ENCODE measurements at places on chromosomes 2 and 18.

GRCh38 chr18:12029786-12030584 is 48.7 kb downstream of the IMPA2 start:
- DNase-seq, result no peak

DNA sequence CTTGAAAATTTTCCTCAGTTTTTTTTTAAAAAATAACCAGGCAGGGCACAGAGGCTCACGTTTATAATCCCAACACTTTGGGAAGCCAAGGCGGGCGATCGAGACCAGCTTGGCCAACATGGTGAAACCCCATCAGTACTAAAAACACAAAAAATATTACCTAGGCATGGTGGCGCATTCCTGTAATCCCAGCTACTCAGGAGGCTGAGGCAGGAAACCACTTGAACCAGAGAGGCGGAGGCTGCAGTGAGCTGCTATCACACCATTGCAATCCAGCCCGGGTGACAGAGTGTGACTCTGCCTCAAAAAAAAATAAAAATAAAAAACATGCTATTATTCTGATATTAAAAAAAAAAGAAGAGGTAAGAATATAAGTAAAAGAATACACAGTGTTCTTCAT is 191.0 kb downstream of the ZEB2 start:
- DNase-seq, result no peak

DNA sequence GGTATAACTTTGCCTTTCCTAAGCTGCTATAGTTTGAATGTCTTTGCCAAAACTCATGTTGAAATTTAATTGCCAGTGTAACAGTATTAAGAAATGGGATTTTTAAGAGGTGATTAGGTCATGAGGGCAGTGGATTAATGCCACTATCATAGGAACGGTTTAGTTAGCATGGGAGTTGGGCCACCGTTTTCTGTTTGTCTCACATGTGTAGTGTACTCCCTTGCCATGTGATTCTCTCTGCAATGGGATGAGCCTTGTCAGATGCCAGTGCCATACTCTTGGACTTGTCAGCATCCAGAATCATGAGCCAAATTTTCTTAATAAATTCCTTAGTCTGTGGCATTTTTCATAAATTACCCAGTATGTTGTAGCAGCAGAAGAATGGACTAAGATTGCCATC is 388.9 kb upstream of the RGPD4 start:
- no peak for DNase-seq

DNA sequence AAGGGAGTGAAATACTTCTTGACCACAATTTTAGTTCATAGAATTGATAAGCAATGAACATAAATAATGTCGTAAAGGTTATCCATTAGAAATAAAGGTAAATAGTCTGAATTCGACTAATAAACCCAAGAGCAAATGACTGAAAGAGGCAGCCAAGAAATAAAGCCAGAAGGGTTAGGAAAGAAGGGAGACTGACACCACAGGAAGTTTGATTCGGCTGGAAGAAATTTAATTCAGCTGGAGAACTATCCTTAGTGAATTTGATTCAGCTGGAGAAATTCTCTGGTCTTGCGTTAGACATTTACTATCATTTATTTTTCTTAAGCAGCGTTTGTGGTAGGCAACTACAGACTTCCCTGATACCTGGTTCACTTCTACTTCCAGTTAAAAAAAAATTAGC is 429.6 kb downstream of the PID1 start:
- DNase-seq, result no peak

GRCh38 chr18:48345596-48345995 is 63.6 kb downstream of the ZBTB7C start:
- no peak for DNase-seq

GRCh38 chr2:181553244-181553643 is 96.1 kb downstream of the ITGA4 start:
- no peak for DNase-seq

GRCh38 chr2:113233593-113234550 is 44.8 kb downstream of the PAX8 start:
- DNase-seq, result no peak

GRCh38 chr2:196372276-196372809 is 201.0 kb upstream of the STK17B start:
- DNase-seq, result no peak

- peak; percentile 47 for DNase-seq
These were observed 7.5 kb upstream of the SP9 start for GRCh38 chr2:174327021-174327840.

GRCh38 chr2:138454761-138455160 is 46.8 kb upstream of the SPOPL start:
- DNase-seq, result no peak

DNA sequence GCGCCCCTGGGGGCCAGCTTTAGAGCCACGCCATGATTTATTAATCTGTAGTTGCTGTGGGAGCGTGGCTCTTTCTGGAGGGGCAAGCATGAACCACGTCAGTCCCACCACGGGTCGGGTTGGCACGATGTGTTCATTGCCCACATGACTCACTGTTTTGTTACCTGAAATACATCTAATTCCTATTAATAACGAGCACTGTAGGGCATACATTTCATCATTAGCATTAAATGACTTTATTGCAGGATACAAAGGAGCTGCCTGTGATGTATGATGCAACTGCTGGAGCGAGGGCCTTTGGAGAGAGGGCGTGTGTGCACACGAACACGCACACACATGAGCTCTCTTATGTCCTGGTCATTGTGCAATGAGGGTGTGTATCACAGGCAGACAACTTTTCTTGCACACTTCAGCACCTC is 127.0 kb downstream of the INHBB start:
- DNase-seq, result no peak

DNA sequence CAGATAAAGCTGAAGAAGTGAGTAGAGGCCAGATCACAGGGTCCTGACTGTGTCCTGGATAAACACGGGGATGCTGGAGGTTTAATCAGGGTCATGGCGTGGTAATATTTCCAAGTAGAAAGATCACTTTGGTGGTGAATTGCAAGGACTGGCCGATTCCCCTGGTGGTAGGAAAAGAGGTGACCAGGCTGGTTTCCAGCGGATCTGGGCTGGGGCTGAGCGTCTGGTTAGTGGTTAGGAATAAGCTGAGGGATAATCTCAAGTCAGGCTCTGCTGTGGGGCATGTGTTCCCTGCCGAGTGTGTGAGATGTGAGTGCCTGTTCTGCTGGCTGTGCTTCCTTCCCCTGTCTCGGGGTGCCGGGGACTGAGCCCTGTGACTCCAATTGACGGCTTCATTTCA is 484.0 kb downstream of the TSN start:
- no peak for DNase-seq

DNA sequence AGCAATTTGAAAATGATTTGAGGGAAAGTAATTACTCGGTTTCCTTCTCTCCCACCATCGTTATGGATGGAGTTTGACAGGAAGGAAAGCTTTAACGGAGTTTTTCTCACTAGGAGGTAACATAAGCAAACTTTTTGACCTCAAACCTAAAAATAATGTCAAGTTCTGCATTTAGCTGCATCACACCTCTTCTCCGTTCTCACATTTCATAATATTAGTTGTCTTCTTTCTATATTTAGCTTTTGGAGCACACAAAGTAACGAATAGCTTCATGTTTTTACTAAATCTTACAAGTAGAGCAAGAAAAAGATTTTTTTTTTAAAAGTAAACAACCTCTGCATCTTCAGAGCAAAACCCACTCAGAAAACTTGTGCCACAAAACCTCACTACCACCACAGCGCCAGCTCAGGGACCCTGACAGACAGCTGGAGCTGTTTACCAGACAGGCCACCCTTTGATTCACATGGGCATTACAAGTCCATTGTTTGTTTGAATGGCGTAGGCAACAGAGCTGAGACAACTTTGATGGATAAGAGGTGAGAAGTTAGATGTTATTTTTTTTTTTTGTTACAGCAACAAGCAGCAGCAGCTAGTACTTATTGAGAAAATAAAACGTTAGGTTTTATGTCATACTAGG is 21.9 kb upstream of the ICOS start:
- no peak for DNase-seq

DNA sequence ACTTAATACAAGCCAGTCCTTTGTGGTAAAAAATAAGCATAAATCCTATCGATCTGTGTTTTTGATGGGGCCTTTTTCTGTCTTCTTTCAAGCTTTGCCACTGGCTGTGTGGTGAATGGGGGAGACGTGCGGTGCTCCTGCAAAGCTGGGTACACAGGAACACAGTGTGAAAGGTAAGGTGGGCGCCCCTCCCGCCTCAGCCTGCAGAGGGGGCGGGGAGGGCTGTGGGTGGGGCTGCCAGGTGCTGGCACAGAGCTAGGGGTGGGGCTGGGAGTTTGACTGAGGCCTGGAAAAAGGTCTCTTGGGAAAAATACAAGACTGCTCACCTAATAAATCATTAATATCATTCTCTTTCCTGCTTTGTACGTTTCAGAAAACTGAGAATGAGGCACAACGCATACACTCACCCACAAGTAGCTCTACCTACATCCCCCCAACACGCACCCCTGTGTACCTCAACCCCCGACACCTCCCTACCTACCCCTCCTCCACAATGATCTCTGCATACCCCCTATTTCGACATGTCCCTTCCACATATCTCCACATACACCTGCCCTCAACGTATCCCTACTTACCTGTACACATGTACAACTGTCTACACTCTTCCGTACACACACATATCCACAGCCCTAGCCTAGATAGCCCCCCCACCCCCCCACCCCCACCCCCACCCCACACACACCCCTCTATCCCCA is 129.7 kb upstream of the TTC39C start:
- DNase-seq, result no peak

GRCh38 chr2:76599732-76600368 is 889.1 kb upstream of the GCFC2 start:
- DNase-seq, result peak; percentile 44

GRCh38 chr18:9348079-9348671 is 13.6 kb downstream of the TWSG1 start:
- DNase-seq, result no peak

- DNase-seq, result no peak
These were observed 2.8 kb downstream of the CYTIP start for GRCh38 chr2:157441072-157441454.

GRCh38 chr2:164979113-164979512 is 23.8 kb upstream of the SLC38A11 start:
- DNase-seq, result no peak

- no peak for DNase-seq
These were observed 128.6 kb upstream of the WDR75 start for GRCh38 chr2:189312643-189313042.
